ENCODE measurements at places on chromosomes 12 and 14. TPM values are rescaled to one million over a fixed set of nuclear protein-coding genes. Genes with fewer than 3 reads are reported as not detected.

GRCh38 chr12:104303538-104304151, at the start of gene EID3:
Gene EID3 (plus strand): TSS chr12:104303739. CDS start chr12:104303935, 196 bp downstream.
- H3K27ac ChIP-seq: no peak within 1 kb of the TSS
- H3K27me3 ChIP-seq: no peaks in the 10 kb centered on the region
- H3K4me3 ChIP-seq: no peak within 1 kb of the TSS
- no peak for DNase-seq

- no peaks in the 10 kb centered on the region for H3K36me3 ChIP-seq
- no peak for DNase-seq
- H3K27me3 ChIP-seq: no peaks in the 10 kb centered on the region
- H3K4me1 ChIP-seq: peaks cover 9% of the 10 kb centered on the region
- no peak overlapping the region for H3K4me3 ChIP-seq
- H3K27ac ChIP-seq: no peak overlapping the region
Measured at GRCh38 chr12:95608252-95609033, 57.2 kb upstream of the USP44 start.

GRCh38 chr14:100529561-100530031, 57.6 kb downstream of the BEGAIN start:
- peaks cover 4% of the 10 kb centered on the region for H3K4me1 ChIP-seq
- H3K36me3 ChIP-seq: no peaks in the 10 kb centered on the region
- no peak overlapping the region for H3K4me3 ChIP-seq
- H3K27ac ChIP-seq: no peak overlapping the region

DNA sequence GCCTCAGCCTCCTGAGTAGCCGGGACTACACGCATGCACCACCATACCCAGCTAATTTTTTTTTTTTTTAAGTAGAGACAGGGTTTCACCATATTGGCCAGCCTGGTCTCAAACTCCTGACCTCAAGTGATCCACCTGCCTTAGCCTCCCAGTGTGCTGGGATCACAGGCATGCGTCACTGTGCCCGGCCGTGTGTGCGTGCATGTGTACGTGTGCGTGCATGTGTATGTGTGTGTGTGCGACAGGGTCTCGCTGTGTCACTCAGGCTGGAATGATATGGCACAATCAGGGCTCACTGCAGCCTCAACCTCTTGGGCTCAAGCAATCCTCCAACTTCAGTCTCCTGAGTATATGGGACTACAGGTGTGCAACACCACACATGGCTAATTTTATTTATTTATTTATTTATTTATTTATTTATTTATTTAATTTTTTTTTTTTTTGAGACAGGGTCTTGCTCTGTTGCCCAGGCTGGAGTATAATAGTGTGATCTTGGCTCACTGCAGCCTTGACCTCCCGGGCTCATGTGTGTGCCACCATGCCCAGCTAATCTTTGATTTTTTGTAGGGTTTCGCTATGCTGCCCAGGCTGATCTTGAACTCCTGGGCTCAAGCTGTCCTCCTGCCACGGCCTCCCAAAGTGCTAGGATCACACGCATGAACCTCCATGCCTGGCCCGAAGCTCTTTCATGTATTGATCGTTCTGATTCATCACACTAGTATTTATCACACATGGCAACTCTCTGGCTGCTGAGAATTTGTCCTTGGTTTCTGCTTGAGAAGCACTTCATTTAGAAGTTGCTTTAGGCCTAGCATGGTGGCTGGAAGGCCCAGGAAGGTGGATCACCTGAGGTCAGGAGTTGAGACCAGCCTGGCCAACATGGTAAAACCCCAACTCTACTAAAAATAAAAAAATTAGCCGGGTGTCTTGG, 35.9 kb upstream of the CLIP1 start:
- no peak overlapping the region for H3K4me3 ChIP-seq
- no peak for DNase-seq
- no peaks in the 10 kb centered on the region for H3K27me3 ChIP-seq
- H3K27ac ChIP-seq: no peak overlapping the region
- H3K4me1 ChIP-seq: no peaks in the 10 kb centered on the region

DNA sequence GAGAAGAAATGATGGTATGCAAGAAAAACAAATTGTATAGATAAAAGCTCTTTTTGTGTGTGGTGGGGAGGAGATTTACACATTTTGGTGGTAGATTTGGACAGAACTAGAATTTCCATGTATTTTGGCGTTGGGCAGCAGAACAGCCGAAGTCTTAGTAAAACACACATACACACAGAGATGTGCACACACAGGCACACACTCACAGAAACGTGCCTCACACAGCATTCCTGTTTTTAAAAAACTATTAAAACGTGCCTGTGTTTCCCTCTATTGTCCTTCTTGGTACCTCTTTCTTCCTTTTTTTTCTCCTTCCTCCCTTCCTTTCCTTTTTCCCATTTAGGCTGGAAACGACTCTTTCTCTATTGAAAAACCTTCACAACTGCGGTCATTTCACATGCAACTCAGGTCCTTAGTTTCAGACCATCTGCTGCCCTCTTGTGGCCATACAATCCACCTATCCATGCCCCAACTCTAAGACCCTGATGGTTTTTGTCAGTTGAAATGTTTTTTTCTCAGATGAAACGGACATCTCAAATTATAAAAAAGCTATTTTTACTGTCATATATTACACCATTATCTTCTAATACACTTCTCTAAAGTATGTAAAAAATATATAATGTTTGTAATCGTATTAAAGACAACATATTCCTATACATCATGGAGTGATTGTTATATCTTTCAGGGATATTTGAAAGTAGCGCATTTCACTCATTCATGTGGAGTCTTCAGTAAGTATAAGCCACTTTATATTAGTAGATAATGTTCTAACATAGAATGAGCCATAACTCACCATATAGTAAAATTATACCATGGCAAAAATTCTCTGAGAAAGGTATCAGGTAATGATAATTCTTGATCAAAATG, 386.7 kb upstream of the NOVA1 start:
- no peaks in the 10 kb centered on the region for H3K4me1 ChIP-seq
- H3K27ac ChIP-seq: no peak overlapping the region
- no peaks in the 10 kb centered on the region for H3K27me3 ChIP-seq
- H3K4me3 ChIP-seq: no peak overlapping the region
- H3K36me3 ChIP-seq: no peaks in the 10 kb centered on the region

GRCh38 chr12:77599782-77600467, 230.8 kb upstream of the NAV3 start:
- no peak overlapping the region for H3K4me3 ChIP-seq
- no peak for DNase-seq
- H3K4me1 ChIP-seq: no peaks in the 10 kb centered on the region
- no peaks in the 10 kb centered on the region for H3K36me3 ChIP-seq
- H3K27me3 ChIP-seq: no peaks in the 10 kb centered on the region
- H3K27ac ChIP-seq: no peak overlapping the region

DNA sequence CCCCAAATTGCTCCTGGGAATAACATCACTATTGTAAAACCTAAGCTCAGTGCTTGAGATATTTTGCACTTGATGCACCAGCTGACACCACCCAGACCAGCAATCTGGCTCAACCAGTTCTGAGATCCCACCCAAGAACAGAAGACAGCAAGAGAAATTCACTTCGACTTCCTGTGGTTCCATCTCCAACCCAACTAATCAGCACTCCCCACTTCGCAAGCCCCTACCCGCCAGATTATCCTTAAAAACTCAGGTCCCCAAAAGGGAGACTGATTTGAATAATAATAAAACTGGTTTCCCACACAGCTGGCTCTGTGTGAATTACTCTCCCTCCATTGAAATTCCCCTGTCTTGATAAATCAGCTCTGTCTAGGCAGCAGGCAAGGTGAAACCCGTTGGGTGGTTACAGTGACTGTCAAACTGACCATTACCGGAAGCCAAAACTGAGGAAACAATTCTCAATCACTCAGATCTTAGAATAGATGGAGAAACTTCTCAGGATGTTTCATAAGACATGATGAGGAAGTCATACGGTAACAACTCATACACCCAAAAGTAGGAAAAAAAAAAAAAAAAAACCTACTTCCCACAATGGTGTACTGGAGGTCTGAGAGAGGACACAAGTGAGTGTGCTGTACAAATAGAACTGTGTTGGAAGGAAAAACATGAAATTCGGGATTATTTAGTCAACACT, 92.4 kb downstream of the TMTC1 start:
- no peaks in the 10 kb centered on the region for H3K4me1 ChIP-seq
- H3K36me3 ChIP-seq: no peaks in the 10 kb centered on the region
- H3K27ac ChIP-seq: no peak overlapping the region

GRCh38 chr12:23948291-23948690, 1.2 kb downstream of the SOX5 start:
- no peaks in the 10 kb centered on the region for H3K27me3 ChIP-seq
- H3K4me1 ChIP-seq: no peaks in the 10 kb centered on the region

DNA sequence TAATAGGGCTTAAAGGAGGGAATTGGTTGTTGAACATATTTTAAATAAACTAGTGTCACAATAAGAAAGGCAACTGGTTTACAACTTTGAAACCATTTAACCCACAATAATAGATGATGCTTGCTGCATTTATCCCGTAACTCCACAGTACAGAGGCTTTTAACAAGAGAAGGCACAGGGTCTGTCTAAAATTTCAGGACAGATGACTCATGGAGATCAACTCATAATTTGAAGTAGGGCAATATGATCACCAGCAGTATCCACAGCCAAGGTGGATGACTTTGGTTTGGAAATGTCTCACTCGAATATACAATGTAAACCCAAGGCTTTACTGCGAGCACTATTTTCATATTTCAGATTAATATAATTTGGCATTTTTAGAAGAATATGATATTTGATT, 340.2 kb downstream of the LRIG3 start:
- no peak overlapping the region for H3K27ac ChIP-seq
- peaks cover 4% of the 10 kb centered on the region for H3K4me1 ChIP-seq
- H3K27me3 ChIP-seq: no peaks in the 10 kb centered on the region
- H3K36me3 ChIP-seq: no peaks in the 10 kb centered on the region

The KRT79 gene
- total RNA-seq: not detected

All from HCT116 (cell line).